Stimulated activated CD4-positive, alpha-beta T cell treated with anti-CD3 and anti-CD28 coated beads, Interleukin-2, amount 100 ng/mL, for 24 hours (primary cell): ENCODE measurements at places on chromosomes 5 and 9.

- no peak for DNase-seq
These were observed 10.9 kb upstream of the SELENOP start for GRCh38 chr5:42822548-42822947.

GRCh38 chr5:40495237-40495635 lies 184.5 kb upstream of the PTGER4 start:
- DNase-seq: no peak

GRCh38 chr5:133866903-133867245 lies 101.6 kb downstream of the C5orf15 start:
- DNase-seq: no peak

DNA sequence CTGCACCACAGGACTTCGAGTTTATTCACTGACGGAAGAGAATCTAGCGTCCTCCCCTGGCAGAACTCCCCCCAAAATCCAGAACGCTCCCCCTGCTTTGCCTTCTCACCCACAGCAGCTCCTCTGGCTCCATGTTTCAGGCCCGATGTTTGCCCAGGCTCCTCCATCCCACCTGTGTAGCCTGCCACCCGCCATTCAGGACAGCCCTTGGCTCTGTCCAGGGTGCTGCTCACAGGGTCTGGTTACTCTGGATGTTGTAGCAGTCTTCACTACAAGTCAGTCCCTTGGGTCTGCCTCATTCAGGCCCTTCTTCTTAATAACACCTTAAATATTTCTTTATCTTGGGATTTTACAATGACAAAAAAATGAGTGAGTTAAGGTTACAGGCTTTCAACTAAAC lies 41.3 kb upstream of the SV2C start:
- no peak for DNase-seq

DNA sequence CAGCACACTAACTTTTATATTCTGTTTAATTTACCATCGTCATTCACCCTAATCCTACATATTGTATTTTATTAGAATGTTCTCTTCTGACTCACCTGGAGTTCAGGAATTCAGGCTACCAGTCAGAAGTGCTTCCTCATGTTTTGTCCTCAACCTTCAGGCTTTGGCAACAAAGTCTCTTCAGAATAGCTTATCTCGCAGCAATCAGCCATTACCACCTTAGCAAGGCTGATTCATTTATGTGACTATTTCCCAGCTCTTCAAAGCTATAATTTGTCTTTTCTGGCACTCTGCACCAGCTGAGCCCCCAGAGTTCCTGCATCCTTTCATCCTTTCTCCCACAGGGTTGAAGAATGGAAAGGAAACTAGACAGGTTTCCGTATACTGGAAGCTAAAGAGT lies 365.5 kb upstream of the CDH18 start:
- DNase-seq: no peak

DNA sequence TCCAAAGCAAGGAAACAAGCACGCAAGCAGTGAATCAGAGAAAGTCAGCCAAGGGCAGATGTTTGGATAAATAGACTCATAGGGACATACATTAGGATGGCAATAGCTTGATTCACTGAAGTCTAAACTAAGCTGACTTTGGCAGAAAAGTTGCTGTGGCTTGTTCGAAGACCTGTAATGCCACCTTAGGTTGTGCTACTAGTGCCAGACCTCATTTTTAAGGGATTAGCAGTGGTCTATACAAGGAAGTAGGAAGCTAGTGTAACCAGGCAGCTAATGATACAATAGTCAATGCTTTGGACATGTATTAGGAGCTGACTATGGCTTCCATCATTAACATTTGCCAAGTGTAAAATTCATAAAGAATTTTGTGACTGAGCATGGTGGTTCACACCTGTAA lies 63.1 kb downstream of the FCHO2 start:
- DNase-seq: no peak
